Hematopoietic multipotent progenitor cell treated with erythropoietin and hydrocortisone succinate and interleukin-3 and kit ligand, for 4 days (in vitro differentiated cells): ENCODE measurements at places on chromosomes 1 and 21.

DNA sequence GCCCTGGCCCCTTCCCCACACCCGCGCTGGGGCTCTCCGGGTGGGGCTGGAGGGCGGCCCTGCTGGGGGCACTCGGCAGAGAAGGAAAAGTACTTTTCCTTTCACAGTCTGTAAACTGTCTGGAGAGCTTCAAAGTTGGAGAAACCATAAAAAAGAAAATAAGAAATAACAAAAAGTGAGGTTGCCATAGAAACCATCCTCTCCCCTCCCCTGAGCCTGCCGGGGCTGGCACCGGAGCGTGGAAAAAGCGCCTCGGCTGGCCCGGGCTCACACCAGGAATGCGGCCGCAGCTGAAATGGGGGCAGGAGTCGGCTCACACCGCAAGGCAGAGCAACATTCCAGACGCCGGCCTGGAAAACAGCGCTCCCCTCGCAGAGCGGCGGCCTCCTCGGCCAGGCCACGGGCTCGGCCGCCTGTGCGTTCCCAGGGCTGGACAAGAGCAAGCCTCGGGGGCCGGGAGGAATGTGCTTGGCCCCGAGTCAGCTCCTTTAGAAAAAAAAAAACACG, 69.2 kb downstream of the MORN1 start:
- DNase-seq = no peak

DNA sequence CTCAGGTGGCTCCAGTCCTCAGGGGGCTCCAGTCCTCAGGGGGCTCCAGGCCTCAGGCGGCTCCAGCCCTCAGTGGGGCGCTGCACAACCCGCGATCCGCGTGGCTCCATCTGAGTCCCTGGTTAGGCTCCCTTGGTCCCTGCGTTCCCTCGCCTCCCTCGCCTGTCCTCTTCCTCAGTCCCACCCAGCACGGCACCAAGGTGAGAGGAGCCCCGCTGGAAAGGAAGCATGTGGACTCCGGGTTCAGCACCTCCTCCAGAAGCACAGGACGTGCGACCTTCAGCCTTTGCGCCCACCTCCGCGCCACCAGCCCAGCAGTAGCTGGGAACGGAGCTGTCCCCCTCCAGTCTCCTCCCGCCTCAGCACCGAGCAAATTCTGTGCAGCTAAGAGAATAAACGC, 8.1 kb upstream of the OR2M5 start:
- DNase-seq = no peak

- DNase-seq = no peak
Observed at GRCh38 chr1:50378770-50379169, 44.5 kb downstream of the DMRTA2 start.

DNA sequence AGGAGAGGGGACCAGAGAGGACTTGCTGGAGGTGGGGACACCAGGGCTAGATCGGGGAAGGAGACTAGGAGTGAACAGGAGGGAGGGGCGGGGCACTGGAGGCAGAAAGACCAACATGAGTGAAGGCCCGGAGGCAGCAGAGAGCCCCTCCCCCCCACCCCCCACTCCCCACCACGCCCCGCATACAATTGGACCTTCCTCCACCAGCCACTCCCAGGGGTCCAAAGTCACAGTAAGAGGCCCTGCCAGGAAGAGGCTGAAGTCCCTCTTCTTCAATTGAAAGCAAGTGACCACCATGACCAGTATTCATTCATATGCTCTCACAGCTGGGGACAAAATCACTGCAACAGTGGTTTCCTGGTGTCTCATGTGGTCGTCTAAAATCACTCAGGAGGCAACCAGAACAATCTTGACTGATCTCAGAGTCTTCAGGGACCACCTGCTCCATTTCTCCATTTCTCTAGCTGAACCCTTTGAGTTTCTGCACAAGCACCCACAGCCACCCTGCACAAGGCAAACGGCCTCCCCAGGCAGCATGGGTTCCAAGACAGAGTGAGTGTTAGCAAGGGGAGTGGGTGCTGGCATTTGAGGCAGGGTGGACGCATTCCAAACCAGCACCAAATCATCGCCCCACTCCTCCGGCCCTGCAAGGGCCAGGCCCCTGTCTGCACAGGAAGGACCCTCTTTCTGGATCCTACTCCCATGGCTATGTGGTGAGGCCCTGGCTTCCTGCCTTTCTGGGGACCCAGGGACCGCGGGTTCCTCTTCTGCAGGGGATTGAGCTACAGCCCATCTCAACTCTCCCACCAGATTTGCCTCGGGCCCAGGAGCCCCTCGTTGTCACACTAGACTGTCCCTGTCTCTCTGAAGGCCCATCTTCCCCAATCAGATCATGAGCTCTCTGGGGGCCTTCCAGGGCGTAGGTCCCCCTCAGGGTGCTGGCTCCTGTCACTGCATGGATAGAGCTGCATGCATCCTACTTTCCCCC, 17.0 kb downstream of the LAPTM5 start:
- peak; percentile 59 for DNase-seq

DNA sequence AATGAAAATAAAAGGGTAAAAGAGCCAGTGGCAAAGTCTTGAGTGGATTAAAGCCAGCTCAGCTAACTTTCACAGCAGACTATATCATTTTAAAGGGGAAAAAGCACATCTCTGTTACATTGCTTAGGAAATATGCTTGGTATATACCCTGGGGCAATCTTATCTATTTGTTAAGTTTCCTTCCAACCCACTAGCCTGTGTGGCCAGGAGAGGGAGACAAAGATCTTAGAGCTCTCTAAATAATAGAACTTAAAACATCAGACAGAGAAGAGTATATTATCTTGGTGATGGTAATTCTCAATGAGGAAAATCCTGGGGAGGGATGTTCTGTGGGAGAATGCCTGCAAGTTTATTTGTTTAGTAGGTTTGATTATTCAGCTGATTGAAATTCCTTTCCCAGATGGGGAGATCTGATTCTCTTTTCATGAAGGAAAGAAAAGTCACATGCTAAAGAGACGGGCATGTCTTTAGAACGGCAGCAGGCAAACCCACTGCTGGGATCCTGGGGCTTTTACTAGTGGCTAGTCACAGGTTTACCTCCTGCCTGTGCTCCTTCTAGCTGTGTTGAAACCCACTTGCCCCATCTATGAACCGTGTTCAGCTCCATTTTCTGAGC, 3.6 kb downstream of the KCNE2 start:
- peak; percentile 92 for DNase-seq

- no peak for DNase-seq
Observed at GRCh38 chr21:16085421-16085820, 355.6 kb downstream of the USP25 start.

DNA sequence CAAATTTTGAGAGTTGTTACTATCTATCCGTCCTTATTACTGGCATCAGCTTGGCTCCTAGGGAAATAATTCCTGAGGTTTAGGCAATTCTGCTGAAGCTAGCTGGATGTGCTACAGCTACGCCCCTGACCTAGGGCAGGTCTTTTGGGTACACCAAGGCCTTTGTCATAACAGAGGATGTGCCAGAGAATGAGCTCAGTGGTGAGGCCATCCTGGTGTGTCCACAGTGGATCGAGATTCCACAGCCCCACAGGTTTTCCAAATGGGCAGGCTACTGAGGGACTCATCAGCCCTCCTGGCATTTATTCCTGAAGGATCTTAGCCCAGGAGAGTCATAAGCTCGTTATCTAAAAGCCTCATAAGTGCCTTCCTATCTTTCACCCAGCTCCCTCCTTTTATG, 475.2 kb upstream of the USP24 start:
- DNase-seq = no peak

DNA sequence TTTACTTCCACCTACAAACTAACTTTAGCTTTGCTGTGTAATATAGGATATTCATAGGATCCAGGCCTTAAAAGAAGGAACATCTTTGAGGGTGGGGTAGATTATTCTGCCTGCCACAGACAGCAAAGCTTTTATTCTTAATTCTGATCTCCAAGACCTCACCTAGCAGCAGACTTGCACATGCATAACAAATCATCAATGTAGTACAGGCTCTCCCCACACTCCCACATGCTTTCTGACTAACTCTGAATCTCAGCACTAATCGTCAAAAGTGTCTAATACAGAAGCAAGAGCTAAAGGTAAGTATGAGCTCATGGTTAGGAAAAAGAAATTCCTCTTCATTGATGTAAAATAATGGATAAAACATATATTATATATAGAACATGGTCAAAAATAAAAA, 1468.5 kb upstream of the B3GALT2 start:
- DNase-seq = no peak
